GM23248 (cell line): ENCODE measurements at places on chromosomes 4 and X.
A peak's percentile ranks its signal among the peaks of the same experiment; 100 is the strongest.

- H3K27me3 ChIP-seq = no peaks in the 10 kb centered on the region
- H3K4me3 ChIP-seq = no peak overlapping the region
- no peak for DNase-seq
- H3K36me3 ChIP-seq = no peaks in the 10 kb centered on the region
- H3K4me1 ChIP-seq = no peaks in the 10 kb centered on the region
These were observed 332.5 kb downstream of the GRID2 start for GRCh38 chr4:92636038-92636806.

DNA sequence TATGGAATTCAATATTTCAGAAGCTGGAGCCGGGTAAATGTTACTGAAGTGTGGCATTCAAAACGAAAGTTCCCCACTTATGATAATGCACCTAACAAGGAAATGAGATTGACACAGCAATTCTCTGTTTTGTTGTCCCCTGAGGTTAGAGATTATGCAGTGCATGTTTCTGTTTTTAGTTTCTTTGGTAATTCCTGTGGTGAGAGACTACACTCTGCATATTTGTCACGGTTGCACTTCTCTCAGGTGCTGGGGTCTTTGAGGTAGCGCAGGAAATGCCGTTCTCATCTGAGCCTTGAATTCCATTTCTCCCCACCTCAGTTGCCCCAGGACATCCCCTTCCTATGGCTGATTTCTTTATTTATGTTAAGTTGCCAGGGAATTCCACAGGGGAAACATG lies 15.3 kb upstream of the BEND4 start:
- no peak for DNase-seq
- no peaks in the 10 kb centered on the region for H3K4me1 ChIP-seq
- no peaks in the 10 kb centered on the region for H3K27me3 ChIP-seq
- no peaks in the 10 kb centered on the region for H3K36me3 ChIP-seq
- H3K4me3 ChIP-seq = no peak overlapping the region
- no peak overlapping the region for H3K27ac ChIP-seq

- H3K4me3 ChIP-seq = no peak overlapping the region
- 0 out of 2 replicates have a peak, but pooled peaks cover 3% of the 10 kb centered on the region for H3K27me3 ChIP-seq
- H3K36me3 ChIP-seq = no peaks in the 10 kb centered on the region
- H3K4me1 ChIP-seq = peaks cover 2% of the 10 kb centered on the region; the same call in 1 of the 2 replicates
These were observed 19.0 kb upstream of the SLC2A9 start for GRCh38 chr4:10040049-10040892.

DNA sequence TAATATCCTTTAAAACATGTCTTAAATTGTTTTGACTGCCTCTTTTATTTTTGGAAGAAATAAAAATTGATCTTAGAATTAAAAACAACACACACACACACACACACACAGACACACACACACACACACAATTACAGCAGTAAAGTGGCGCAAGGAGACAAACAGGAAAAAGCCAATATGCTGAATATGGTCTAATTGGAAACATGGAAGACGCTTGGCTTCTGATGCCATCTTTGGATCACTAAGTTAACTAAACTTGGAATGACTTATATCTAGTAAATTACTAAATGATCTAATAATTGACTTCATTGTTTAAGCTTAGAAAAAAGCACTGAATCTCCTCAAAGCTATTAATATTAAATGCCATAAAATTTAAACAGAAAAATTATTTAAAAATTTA lies 1093.4 kb downstream of the ADGRL3 start:
- H3K27ac ChIP-seq = no peak overlapping the region
- H3K4me1 ChIP-seq = no peaks in the 10 kb centered on the region
- no peaks in the 10 kb centered on the region for H3K36me3 ChIP-seq
- DNase-seq = no peak
- no peak overlapping the region for H3K4me3 ChIP-seq

- H3K36me3 ChIP-seq = no peaks in the 10 kb centered on the region
- H3K4me3 ChIP-seq = no peak overlapping the region
- peaks cover 25% of the 10 kb centered on the region for H3K4me1 ChIP-seq
These were observed 97.2 kb upstream of the ACSL4 start for GRCh38 chrX:109830157-109830703.

GRCh38 chr4:181224852-181225251 lies 1018.4 kb upstream of the TENM3 start:
- no peak overlapping the region for H3K4me3 ChIP-seq
- no peak overlapping the region for H3K27ac ChIP-seq
- no peaks in the 10 kb centered on the region for H3K4me1 ChIP-seq
- no peaks in the 10 kb centered on the region for H3K36me3 ChIP-seq

- H3K4me3 ChIP-seq = no peak overlapping the region
- DNase-seq = peak; percentile 73
- H3K27me3 ChIP-seq = peaks cover 14% of the 10 kb centered on the region; the same call in 1 of the 2 replicates
- no peaks in the 10 kb centered on the region for H3K4me1 ChIP-seq
- H3K36me3 ChIP-seq = no peaks in the 10 kb centered on the region
These were observed 94.9 kb upstream of the TBC1D9 start for GRCh38 chr4:140851032-140851636.

- no peaks in the 10 kb centered on the region for H3K36me3 ChIP-seq
- H3K27ac ChIP-seq = no peak overlapping the region
- no peak for DNase-seq
These were observed 97.3 kb upstream of the DDIT4L start for GRCh38 chr4:100287534-100287933.

DNA sequence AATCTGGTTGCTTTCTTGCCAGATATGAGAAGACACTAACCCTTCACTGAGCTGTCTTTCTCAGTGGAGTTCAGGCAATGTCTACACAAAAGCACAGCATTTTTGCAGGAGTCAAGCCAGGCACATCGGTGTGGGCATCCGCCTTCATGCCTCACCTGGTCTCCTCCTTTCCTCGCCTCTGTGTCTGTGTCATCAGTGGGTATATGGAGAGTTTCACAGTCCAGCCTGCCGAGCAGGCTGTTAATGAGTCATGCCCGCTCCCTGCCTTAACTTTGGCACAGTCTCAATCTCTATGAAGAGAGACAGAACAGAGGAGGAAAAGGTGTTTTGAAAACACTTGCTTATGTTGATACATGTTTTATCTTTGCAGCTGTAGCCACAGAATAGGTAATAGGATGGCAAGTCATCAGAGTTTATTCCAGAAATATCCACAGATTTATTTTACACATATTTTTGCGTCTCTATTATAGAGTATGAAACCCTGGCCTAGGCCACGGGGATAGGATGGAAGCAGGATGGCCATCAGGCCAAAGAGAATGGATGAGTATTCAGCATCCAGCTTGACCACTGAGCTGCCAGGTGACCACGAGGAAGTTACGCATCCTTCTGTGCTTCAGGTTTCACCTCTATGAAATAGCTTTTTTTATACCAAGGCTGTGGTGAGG lies 32.8 kb upstream of the MAML3 start:
- peak; percentile 87 for DNase-seq
- H3K36me3 ChIP-seq = no peaks in the 10 kb centered on the region
- no peaks in the 10 kb centered on the region for H3K27me3 ChIP-seq
- no peak overlapping the region for H3K27ac ChIP-seq
- H3K4me1 ChIP-seq = 0 out of 2 replicates have a peak, but pooled peaks cover 8% of the 10 kb centered on the region

GRCh38 chr4:74964311-74964710 lies 31.4 kb downstream of the PARM1 start:
- H3K27ac ChIP-seq = no peak overlapping the region
- no peak overlapping the region for H3K4me3 ChIP-seq
- H3K36me3 ChIP-seq = no peaks in the 10 kb centered on the region
- H3K4me1 ChIP-seq = no peaks in the 10 kb centered on the region

GRCh38 chrX:153321381-153322124 lies at the start of gene PNMA6F:
Gene PNMA6F (minus strand): TSS chrX:153321767. CDS start chrX:153320674, 1,093 bp downstream.
- H3K36me3 ChIP-seq = no peaks in the 10 kb centered on the region
- H3K27me3 ChIP-seq = no peaks in the 10 kb centered on the region
- H3K4me1 ChIP-seq = no peaks in the 10 kb centered on the region
- no peak within 1 kb of the TSS for H3K27ac ChIP-seq

GRCh38 chr4:11469650-11470437 lies 41.1 kb upstream of the HS3ST1 start:
- H3K27me3 ChIP-seq = no peaks in the 10 kb centered on the region
- H3K4me1 ChIP-seq = no peaks in the 10 kb centered on the region
- no peak for DNase-seq
- no peak overlapping the region for H3K4me3 ChIP-seq

- H3K4me3 ChIP-seq = no peak overlapping the region
- no peaks in the 10 kb centered on the region for H3K27me3 ChIP-seq
- no peaks in the 10 kb centered on the region for H3K36me3 ChIP-seq
- no peak for DNase-seq
These were observed 182.2 kb upstream of the ATOH1 start for GRCh38 chr4:93646233-93646930.

GRCh38 chr4:7647186-7647585 lies 212.5 kb upstream of the PSAPL1 start:
- H3K36me3 ChIP-seq = no peaks in the 10 kb centered on the region
- peaks cover 7% of the 10 kb centered on the region for H3K27me3 ChIP-seq
- H3K4me3 ChIP-seq = no peak overlapping the region

DNA sequence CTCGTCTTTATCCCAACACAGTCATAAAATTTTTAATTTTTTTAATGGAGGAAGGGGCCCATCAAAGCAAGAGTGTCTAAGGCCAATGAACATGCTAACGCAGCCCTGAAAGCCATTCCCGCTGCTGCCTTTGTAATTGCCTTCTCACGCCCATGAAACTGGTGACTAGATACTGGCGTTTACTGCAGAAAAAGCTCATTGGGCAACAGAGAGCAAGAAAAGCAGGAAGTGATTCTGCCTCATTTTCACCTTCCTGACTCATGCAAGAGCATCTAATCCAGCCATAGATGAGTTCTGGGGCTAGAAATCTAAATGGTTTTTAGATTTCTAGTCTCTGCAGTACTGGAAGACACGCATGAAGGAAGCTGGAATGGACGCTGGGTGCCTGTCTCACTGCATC lies 72.5 kb downstream of the ANXA3 start:
- H3K36me3 ChIP-seq = no peaks in the 10 kb centered on the region
- no peak overlapping the region for H3K27ac ChIP-seq
- DNase-seq = peak; percentile 11
- H3K27me3 ChIP-seq = no peaks in the 10 kb centered on the region

DNA sequence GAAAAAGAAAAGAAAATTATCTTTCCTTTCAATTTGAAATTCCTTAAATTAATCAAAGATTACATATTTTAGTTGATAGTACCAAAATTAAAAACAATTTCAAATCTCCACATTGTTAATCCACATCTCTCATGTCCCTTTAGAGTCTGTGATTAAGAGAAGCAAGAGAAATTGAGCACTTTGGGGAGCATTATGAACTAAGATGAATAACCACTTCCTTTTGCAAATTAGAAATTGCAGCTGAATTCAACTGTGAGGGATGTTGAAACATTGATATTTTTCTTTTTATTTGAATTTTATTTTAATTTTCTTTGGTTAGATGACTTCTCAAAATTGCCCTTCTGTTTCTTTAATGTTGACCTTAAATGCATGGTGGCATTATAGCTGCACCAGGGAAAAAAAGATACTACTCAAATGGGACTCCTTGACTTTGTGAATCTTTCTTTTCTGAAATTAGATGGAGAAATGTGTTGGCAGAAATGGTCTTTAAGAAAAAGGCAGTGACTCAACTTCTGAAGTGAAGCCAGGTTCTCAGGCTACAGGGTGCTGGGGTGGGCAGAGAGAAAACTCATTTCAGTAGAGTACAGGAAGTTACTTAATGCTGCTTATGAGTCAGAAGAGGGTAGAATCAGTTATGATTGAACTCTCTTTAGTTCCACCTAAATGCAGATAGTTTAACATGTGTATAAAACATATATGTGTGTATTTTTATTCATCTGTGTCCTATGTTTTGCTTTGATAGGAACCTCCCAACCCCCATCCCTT lies 92.0 kb upstream of the TNIP3 start:
- H3K27ac ChIP-seq = peak overlapping the region; percentile 67
- no peak overlapping the region for H3K4me3 ChIP-seq
- no peaks in the 10 kb centered on the region for H3K27me3 ChIP-seq
- H3K36me3 ChIP-seq = no peaks in the 10 kb centered on the region

DNA sequence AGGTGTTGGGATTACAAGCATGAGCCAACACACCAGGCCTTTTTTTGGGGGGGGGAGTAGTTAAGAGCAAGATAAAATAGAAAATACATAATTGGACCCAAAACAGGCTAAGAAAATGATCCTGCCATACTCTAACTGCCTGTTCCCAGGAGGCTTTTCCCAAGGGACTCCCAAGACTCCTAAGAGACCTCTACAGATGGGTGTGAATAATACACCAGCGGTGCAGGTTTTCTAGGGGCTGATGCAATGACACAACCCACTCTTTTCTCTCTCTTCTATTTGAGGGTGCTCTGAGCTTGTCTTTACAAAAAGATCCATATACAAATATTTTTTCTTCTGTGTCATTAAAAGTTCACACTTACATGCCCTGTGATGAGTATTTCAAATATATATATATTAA lies 116.9 kb downstream of the RASL11B start:
- H3K27ac ChIP-seq = no peak overlapping the region
- H3K36me3 ChIP-seq = no peaks in the 10 kb centered on the region
- H3K27me3 ChIP-seq = no peaks in the 10 kb centered on the region
- DNase-seq = peak; percentile 11
- peaks cover 7% of the 10 kb centered on the region for H3K4me1 ChIP-seq

DNA sequence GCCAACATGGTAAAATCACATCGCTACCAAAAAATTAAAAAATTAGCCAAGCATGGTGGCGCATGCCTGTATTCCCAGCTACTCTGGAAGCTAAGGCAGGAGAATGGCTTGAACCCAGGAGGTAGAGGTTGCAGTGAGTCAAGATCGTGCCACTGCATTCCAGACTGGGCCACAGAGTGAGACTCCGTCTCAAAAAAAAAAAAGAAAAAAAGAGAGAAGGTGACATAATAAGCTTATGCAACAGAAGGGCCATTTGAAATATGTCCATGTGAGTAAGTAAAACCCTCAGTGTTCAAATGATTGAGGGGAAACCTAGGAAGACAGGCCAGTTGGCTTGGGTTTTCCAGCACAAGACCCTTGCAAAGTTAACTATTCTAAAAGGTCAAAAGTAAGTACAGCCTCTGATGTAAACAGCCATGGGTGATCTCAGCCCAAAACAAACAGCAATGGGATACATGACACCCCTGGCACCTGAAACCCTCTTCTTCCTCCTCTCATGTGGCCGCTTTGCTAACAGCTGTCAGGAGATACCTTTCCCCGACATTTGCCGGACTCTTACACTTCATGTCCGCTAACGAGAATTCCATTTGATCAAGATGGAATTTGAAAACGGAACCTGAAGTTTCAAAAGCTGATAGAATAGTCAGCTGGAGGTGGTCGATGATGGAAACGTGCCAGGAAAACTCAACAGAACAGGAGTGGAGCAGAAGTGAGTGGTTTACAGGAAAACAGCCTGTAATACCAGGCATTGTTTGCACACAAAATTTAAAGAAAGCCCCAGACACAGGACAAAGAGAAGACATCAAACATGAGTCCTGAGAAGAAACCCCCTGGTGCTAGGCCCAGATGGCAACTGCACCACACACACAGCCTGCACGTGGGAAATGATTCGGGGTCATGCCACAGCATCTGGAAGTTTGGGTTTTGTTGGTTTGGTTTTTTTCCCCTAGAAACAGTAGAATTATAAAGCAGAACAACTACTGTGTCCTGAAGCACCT lies 93.0 kb upstream of the STS start:
- H3K36me3 ChIP-seq = no peaks in the 10 kb centered on the region
- H3K4me1 ChIP-seq = no peaks in the 10 kb centered on the region
- no peak overlapping the region for H3K27ac ChIP-seq

DNA sequence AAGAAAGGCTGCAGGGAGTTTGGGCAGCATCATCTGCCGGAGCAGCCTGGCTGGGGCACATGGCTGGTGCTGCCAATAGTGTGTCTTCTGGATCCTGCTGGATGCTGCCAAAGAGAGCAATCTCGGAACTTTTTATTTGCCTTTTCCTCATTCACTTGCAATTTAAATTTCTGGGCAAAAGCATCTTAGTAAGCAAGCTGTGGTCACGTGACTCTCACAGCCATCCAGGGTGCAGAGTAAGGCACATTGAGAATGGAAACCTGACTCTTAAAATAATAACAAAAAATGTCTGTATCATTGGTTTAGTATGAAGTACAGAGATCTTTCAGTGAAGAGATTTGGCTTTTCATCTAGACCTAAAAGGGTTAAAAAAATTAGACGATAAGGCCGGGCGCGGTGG lies 910.3 kb downstream of the STIM2 start:
- no peak overlapping the region for H3K27ac ChIP-seq
- no peaks in the 10 kb centered on the region for H3K36me3 ChIP-seq
- H3K4me3 ChIP-seq = no peak overlapping the region
- H3K27me3 ChIP-seq = no peaks in the 10 kb centered on the region
- no peak for DNase-seq
